ENCODE measurements at places on chromosomes 2 and 18.
A peak's percentile ranks its signal among the peaks of the same experiment; 100 is the strongest.

DNA sequence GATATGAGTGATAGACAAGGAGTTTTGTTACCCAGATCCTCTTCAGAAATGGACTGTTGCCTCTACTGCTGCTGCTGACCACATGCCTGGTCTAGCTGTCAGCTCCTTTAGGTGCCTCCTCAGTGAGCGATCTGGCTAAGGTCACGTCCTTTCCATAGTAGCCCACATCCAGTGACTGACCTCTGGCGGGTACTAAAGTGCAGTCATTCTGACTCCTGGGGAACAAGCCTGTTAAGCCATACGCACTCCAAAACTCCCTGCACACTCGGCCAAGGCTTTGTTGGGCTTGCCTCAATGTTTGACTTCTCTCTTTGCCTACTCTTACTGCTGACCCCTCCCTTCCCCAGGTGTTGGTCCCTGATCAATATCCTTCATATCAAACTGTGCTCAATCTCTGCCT, 685.2 kb downstream of the IRS1 start:
- no peak for DNase-seq

GRCh38 chr2:230974096-230974913, 21.6 kb upstream of the SPATA3 start:
- DNase-seq: peak; percentile 66

DNA sequence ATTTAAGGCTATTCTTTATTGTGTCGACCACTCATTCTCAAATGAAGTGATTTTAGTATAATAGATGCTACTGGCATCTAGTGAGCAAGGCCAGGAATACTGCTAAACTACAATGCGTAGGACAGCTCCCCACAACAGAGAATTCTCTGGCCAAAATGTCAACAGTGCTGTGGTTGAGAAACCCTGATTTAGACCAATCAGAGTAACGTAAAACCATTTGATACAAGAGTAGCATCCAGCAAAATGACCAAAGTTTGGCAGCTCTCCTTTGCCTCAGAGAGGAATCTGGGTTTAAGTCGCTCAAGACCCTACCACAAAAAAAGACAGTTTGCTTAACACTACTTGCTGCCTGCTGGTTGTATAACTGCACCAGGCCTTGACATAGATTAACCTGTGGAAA, 37.0 kb upstream of the TTN start:
- no peak for DNase-seq

DNA sequence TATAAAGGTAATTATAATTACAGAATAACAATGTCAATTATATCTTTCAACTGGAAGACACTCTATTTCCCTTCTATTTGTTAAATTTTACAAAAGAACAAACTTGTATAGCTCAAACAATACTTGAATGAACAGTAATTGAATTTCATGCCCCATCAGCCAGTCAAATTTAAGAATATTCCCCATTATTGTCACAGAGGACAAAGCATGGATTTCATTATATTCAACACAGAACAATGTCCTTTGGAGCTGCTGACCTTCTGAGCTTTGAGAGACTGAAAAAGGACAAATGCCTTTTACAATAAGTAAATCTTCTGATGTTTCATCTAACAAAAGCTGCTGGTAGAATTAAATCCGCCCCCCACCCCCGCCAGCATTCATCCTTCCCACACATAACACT, 187.5 kb upstream of the MC4R start:
- DNase-seq: no peak

DNA sequence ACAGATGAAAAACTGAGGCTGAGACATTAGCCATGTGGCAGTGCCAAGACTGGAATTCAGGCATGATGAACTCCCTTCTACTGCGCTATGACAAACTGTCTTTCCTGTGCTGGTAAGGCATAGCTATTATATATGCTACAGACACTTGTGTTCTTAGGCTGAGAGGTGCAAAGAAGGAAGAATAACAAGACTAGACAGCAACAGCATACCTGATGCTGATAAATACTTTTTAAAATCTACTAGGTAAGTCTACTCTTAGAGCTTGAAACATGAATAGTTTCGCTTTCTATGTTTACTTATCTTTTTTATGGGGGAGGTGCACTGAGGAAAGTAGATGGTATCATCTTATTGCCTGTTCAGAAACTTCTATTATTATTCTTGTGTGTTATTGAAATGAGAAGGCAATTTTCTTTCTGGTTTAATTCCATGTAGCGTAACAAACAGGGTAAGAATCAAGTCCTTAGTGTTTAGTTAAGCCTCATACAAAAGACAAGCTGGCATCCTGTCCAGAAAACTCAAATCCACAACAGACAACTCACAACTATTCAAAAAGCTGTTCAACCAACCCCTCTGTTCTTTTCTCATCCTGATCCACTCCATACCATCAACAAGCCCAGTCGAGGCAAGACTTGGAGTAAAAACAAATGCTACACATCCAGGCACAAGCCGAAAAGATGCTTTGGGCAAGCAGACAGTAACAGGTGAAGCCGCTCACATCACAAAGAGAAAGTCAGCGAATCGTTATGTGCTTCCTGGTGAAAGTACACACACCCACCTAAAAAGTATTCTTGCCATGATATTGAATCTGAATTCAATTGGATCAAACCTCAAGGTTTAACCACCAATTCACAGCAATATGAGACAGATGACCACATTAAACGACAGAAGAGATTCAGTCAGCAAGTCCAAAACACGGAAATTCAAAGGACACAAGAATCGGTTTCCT, 1.5 kb downstream of the TTC32 start:
- no peak for DNase-seq

- DNase-seq: no peak
Observed at GRCh38 chr2:195505701-195506100, 151.3 kb upstream of the SLC39A10 start.

DNA sequence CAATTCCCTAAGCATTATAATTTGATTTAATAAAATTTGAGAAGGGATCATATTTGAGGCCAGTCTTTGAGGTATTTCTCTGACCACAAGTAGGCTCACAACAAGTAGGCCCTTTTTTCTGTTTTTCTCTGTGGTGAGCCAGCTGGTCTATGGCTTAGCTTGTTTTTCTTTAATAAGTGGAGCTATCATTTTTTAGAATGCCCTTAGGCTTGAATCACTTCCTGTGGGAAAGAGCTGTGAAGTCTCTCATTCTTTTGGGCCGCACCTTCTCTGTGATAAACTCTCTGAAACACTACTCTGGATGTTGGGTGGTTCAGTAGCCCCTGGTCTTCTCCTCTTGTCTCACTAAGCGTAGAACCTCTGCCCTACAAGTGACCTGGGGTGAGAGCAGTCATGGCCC, 235.9 kb downstream of the SUCLG1 start:
- DNase-seq: no peak

GRCh38 chr2:7437716-7438632, 520.8 kb downstream of the RNF144A start:
- DNase-seq: no peak
